Type B pancreatic cell (in vitro differentiated cells): ENCODE measurements at places on chromosomes 1 and 21. TPM values are rescaled to one million over a fixed set of nuclear protein-coding genes. Genes with fewer than 3 reads are reported as not detected.

DNA sequence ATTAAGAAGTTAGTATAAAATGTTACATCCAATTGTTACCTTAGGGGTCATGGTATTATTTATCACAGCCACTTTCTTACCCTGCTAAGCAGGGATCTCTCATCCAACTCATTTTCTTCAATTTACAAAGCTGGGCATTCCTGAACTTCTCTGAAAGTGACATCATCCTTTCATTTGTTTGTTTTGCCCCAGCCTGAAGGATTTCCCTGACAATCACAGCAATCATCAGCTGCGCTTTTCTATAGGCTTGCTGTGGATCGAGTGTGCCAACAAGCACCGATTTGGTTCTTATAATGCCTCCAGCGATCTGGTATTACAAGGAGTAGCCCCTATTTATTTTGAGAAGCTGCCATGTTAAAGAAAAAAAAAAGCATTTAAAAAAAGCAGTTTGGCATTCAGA lies 240.2 kb downstream of the USH2A start:
- H3K4me3 ChIP-seq, result peak overlapping the region; percentile 27
- no peak overlapping the region for H3K27ac ChIP-seq
- H3K36me3 ChIP-seq, result no peaks in the 10 kb centered on the region
- peaks cover 27% of the 10 kb centered on the region for H3K4me1 ChIP-seq

CACNA1E gene
- total RNA-seq, result 1.7 and 2.1 TPM in 2 replicates

ECM1 gene
- 31.5 and 33.8 TPM in 2 replicates for total RNA-seq

C1orf185 gene
- total RNA-seq, result not detected in 2 replicates

GRCh38 chr21:42376338-42376982 lies 10.1 kb upstream of the TFF1 start:
- H3K4me3 ChIP-seq, result no peak overlapping the region
- DNase-seq, result no peak
- no peaks in the 10 kb centered on the region for H3K36me3 ChIP-seq
- no peak overlapping the region for H3K27ac ChIP-seq
- H3K4me1 ChIP-seq, result no peaks in the 10 kb centered on the region
- peaks cover 5% of the 10 kb centered on the region for H3K27me3 ChIP-seq

DNA sequence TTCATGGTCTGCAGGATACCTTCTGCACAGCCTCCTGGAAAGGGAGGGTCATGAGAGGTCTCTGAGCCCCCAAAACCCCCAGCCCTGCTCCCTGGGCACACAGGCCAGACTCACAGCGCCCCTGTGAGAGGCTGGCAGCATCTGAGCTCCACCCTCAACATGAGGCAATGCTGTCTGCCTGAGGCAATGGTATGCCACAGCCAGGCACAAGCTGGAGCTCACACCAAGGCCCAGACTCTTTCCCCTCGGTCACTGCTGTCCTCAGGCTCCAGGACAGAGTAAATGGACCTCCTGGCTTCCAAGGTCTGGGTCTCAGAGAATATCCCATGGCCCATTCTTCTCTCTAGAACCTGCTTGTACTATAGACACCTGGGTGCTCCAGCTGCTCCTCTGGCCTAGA lies 17.2 kb downstream of the MEF2D start:
- peaks cover 19% of the 10 kb centered on the region for H3K4me1 ChIP-seq
- no peak overlapping the region for H3K4me3 ChIP-seq
- H3K36me3 ChIP-seq, result peaks cover 15% of the 10 kb centered on the region
- no peaks in the 10 kb centered on the region for H3K27me3 ChIP-seq
- no peak for DNase-seq

HES3 gene
- total RNA-seq, result not detected in 2 replicates

DISC1 gene
- 1.2 and 4.7 TPM in 2 replicates for total RNA-seq

- H3K4me1 ChIP-seq, result peaks cover 6% of the 10 kb centered on the region
- H3K27me3 ChIP-seq, result no peaks in the 10 kb centered on the region
- DNase-seq, result no peak
- H3K27ac ChIP-seq, result no peak overlapping the region
- H3K36me3 ChIP-seq, result peaks cover 27% of the 10 kb centered on the region
Observed at GRCh38 chr1:53850082-53850673, 12.1 kb upstream of the NDC1 start.

NR5A2 gene
- total RNA-seq, result 3.5 and 6.2 TPM in 2 replicates

DNA sequence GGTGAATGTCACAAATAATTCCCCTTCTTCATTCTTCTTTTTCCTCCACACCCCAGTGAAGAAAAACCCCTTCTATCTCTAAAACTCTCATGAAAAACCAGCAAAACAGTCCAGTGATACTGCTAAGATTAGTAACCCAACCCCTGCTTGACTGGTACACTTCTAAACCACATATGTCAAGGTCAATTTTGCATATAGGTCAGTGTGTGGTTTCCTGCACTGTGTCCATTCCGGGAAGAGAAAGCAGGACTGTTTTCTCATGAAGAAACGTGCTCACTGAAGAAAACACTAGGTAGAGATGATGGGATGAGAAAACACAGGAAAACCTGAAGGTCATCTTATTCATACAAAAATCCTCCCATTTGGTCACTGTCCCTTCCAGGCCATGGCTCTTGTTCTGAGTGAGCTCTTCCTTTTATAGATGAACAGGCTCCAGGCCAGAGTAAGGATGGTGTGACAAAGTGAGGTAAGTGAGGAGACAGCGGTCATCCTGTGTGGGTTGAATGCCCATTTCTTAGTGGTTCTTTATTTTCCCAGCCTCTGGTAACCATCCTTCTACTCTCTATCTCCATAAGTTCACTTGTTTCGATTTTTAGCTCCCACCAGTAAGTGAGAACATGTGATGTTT lies 122.7 kb downstream of the FASLG start:
- no peaks in the 10 kb centered on the region for H3K36me3 ChIP-seq
- H3K27ac ChIP-seq, result no peak overlapping the region
- no peaks in the 10 kb centered on the region for H3K4me1 ChIP-seq
- H3K4me3 ChIP-seq, result no peak overlapping the region
- peaks cover 8% of the 10 kb centered on the region for H3K27me3 ChIP-seq

SH3BGR gene
- 2.2 and 2.8 TPM in 2 replicates for total RNA-seq

NSL1 gene
- total RNA-seq, result 25.4 and 42.1 TPM in 2 replicates

GRCh38 chr1:71438626-71439025 lies 357.8 kb upstream of the ZRANB2 start:
- no peaks in the 10 kb centered on the region for H3K4me1 ChIP-seq
- no peak overlapping the region for H3K4me3 ChIP-seq
- H3K27ac ChIP-seq, result no peak overlapping the region
- no peaks in the 10 kb centered on the region for H3K36me3 ChIP-seq
- no peak for DNase-seq

- H3K4me1 ChIP-seq, result peaks cover 3% of the 10 kb centered on the region
- no peak for DNase-seq
- no peak within 1 kb of the TSS for H3K27ac ChIP-seq
- H3K4me3 ChIP-seq, result peak within 1 kb of the TSS; percentile 70
Observed at GRCh38 chr1:110150330-110151174, at the start of gene SLC6A17. Gene SLC6A17 (plus strand): TSS chr1:110150494. CDS start chr1:110166930, 16,436 bp downstream.

DNA sequence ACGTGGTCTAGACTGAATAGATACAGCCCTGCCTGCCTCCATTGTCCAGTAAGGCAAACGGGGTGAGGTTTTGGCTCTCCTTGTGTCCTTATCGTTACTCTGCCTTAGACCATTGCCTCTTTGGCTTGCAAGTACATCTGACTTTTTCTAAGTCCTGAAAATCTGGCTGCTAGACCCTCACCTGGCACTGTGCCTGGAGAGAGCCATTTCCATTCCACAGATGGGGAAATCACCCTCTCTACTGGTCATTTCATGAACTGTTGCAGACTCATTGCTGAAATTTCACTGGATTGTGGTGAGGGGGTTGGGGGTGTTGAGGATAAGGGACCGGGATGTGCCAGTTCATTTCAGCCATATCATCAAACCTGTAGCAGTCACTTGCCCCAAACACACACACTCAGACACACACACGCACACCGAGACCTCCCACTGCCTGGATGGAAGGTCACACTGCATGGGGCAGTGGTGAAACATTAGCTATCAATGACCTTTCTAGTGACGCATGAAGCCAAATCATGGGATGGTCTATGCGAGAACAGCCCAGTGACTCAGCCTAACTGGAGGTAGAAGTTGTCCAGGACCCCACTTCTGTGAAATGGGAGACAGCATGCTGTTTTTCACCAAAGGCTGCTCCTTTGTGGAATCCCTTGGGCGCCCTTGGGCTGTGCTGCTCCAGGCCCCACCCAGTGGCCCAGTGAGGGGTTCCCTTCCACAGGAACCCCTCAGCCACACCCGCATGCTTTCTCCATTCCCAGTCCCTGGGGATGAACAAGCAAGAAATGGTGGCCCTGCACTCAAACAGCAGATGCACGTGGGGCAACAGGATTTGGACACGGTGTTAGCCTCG lies 34.9 kb upstream of the VASH2 start:
- H3K4me3 ChIP-seq, result no peak overlapping the region
- DNase-seq, result no peak
- H3K36me3 ChIP-seq, result no peaks in the 10 kb centered on the region
- peaks cover 52% of the 10 kb centered on the region for H3K27me3 ChIP-seq
- no peak overlapping the region for H3K27ac ChIP-seq

- no peaks in the 10 kb centered on the region for H3K36me3 ChIP-seq
- no peak overlapping the region for H3K27ac ChIP-seq
- peaks cover 10% of the 10 kb centered on the region for H3K27me3 ChIP-seq
- H3K4me1 ChIP-seq, result peaks cover 7% of the 10 kb centered on the region
- DNase-seq, result no peak
Observed at GRCh38 chr1:14189381-14189780, 409.1 kb upstream of the KAZN start.

SELL gene
- total RNA-seq, result 0.17 TPM in 1 of 2 replicates, not detected in the other

DNA sequence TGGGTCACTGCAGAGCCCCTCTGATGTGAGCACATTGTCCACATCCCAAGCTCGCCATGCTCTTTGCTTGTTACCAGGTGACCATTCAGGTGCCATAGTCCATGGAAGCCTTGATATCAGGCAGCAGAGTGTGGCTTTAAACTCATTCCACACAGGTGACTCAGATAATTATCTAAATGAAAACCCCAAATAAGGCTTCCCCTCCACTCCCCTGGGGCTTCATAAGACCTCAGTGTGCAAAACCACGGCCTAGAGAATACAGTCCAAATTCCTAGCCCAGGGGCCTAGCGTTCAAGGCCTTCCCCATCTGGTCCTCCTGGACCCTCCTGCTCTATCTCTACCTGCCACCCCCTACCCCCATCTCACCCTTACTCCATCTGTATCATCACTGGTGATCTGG lies 97.1 kb downstream of the ARHGEF10L start:
- H3K4me1 ChIP-seq, result no peaks in the 10 kb centered on the region
- no peak overlapping the region for H3K4me3 ChIP-seq
- no peaks in the 10 kb centered on the region for H3K27me3 ChIP-seq
- no peak for DNase-seq
- H3K27ac ChIP-seq, result no peak overlapping the region

DNA sequence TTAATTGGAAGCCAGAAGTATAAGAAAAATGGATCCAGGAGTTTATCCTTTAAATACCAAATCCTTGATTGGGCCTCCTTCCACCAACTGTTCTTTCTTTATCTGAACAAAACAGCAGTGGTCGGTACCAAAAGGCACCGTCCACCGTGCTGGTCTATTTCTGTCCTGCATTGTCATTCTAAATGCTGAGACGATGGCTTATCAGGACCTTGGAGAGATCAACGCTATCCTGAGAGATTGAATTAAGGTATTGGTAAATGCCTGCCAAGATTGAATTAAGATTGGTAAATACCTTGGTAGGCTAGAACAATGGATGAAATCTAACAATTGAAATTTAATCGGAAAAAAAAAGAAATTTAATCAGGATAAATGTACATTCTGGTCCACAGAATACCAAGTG lies 73.4 kb upstream of the SOD1 start:
- H3K4me1 ChIP-seq, result no peaks in the 10 kb centered on the region
- no peaks in the 10 kb centered on the region for H3K27me3 ChIP-seq
- no peak overlapping the region for H3K4me3 ChIP-seq
- no peaks in the 10 kb centered on the region for H3K36me3 ChIP-seq
- H3K27ac ChIP-seq, result no peak overlapping the region

DNA sequence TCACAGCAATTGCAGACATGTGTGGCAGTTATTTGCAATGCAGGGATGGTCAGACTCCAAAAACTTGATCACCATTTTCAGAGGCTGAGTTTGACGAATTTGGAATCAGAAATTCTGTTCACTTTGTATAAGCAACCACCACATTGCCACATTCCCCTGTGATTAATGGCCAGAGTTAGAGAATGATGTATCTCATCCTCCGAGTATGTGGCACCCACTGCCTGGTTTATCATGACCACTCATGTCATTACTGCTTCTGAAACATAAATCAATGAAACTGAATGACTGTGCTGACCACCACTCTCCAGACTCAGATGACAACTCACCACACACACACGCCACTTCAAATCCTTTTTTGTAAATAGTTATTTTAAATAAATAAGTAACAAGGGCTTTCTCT lies 66.6 kb upstream of the CACHD1 start:
- no peak overlapping the region for H3K4me3 ChIP-seq
- no peaks in the 10 kb centered on the region for H3K36me3 ChIP-seq
- no peak for DNase-seq
- H3K27ac ChIP-seq, result no peak overlapping the region
- peaks cover 6% of the 10 kb centered on the region for H3K4me1 ChIP-seq

- no peak overlapping the region for H3K4me3 ChIP-seq
- no peaks in the 10 kb centered on the region for H3K4me1 ChIP-seq
- H3K36me3 ChIP-seq, result no peaks in the 10 kb centered on the region
Observed at GRCh38 chr1:95752515-95753381, 518.7 kb downstream of the RWDD3 start.

DNA sequence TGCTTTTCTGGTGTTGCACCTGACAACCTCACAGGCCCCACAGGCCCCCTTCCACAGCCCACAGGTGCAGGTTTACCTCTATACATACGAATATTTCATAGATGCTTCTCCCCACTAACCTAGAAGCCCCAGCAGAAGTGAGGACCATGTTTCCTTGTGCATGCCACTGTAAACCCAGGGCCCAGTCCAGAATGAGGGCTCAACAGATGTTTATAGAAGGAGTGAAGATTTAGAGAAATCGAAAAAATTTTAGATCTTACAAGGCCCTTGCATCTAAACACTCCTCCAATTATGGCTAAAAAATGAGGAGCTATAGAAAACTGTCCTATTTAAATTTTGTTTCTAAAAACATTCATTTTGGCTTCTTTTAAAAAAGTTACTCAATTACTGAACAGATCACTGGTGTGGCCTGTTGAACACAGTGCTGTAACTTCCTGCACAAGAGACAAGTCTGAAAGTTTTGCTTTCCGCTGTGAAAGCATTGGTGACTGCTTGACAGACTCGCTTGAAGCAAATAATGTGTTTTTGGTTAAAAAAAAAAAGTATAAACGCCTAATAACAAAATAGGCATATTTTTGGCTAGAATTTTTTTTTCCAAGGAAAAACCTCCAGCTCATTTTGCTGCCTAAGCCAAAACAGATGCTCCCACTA lies 1.2 kb downstream of the ABCB10 start:
- peak overlapping the region; percentile 89 for H3K4me3 ChIP-seq
- H3K36me3 ChIP-seq, result no peaks in the 10 kb centered on the region
- H3K27me3 ChIP-seq, result no peaks in the 10 kb centered on the region
- peaks cover 29% of the 10 kb centered on the region for H3K4me1 ChIP-seq
- H3K27ac ChIP-seq, result peak overlapping the region; percentile 74

- H3K4me1 ChIP-seq, result peaks cover 5% of the 10 kb centered on the region
- no peak overlapping the region for H3K4me3 ChIP-seq
- no peak for DNase-seq
- no peaks in the 10 kb centered on the region for H3K27me3 ChIP-seq
Observed at GRCh38 chr1:119316870-119317416, 51.6 kb upstream of the HAO2 start.

GRCh38 chr1:27816921-27817630 lies 13.5 kb upstream of the PPP1R8 start:
- no peak overlapping the region for H3K4me3 ChIP-seq
- DNase-seq, result no peak
- peaks cover 27% of the 10 kb centered on the region for H3K36me3 ChIP-seq
- peak overlapping the region; percentile 70 for H3K27ac ChIP-seq
